ENCODE measurements at places on chromosomes 7 and 10. TPM values are rescaled to one million over a fixed set of nuclear protein-coding genes. Genes with fewer than 3 reads are reported as not detected.
A peak's percentile ranks its signal among the peaks of the same experiment; 100 is the strongest.

- no peak for DNase-seq
- no peak overlapping the region for H3K4me3 ChIP-seq
- H3K27me3 ChIP-seq, result no peaks in the 10 kb centered on the region
- H3K36me3 ChIP-seq, result no peaks in the 10 kb centered on the region
- H3K4me1 ChIP-seq, result peaks cover 4% of the 10 kb centered on the region
These were observed 60.9 kb upstream of the NKX6-2 start for GRCh38 chr10:132846631-132847415.

- H3K4me1 ChIP-seq, result no peaks in the 10 kb centered on the region
- H3K4me3 ChIP-seq, result no peak overlapping the region
- no peaks in the 10 kb centered on the region for H3K36me3 ChIP-seq
- no peak overlapping the region for H3K27ac ChIP-seq
- no peak for DNase-seq
- no peaks in the 10 kb centered on the region for H3K27me3 ChIP-seq
These were observed 132.4 kb downstream of the SEPTIN14 start for GRCh38 chr7:55730197-55730596.

DNA sequence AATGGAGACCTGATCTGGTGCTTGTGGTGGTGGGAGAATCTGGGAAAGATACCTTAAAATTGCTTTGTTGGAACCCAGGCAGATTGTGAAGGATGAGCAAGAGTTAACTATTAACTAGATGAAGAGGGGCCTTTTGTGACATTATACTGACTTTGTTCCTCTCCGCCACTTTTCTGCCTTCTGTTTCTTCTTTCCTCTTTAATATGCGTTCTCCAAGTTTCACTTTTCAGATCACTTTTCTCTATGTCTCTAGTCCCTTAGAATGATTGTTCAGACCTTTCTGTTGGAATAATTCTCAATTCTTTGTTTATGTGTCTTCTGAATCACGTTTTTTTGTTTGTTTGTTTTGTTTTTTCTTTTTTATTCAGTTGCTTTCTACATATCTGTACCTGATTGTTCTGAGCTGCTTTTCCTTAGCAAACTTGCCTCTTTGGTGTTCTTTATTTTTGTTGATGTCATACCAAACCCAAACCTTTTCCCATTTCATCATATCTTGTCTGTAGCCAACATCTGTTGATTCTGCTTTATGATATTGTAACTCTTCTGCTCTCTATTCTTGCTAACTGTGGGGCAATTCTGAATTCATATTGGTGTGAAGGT is 2.8 kb downstream of the BMPR1A start:
- no peak for DNase-seq
- H3K4me1 ChIP-seq, result peaks cover 21% of the 10 kb centered on the region
- peak overlapping the region; percentile 88 for H3K4me3 ChIP-seq
- H3K27me3 ChIP-seq, result no peaks in the 10 kb centered on the region
- peak overlapping the region; percentile 89 for H3K27ac ChIP-seq
- no peaks in the 10 kb centered on the region for H3K36me3 ChIP-seq

GRCh38 chr10:30396293-30396692 is 37.7 kb upstream of the MAP3K8 start:
- H3K4me3 ChIP-seq, result no peak overlapping the region
- H3K4me1 ChIP-seq, result no peaks in the 10 kb centered on the region
- no peak overlapping the region for H3K27ac ChIP-seq
- H3K27me3 ChIP-seq, result 0 out of 2 replicates have a peak, but pooled peaks cover 3% of the 10 kb centered on the region

PLAC9 gene
- not detected for total RNA-seq

TRPV6 gene
- total RNA-seq, result not detected

SYT15 gene
- total RNA-seq, result 0.28 TPM

- no peaks in the 10 kb centered on the region for H3K36me3 ChIP-seq
- H3K4me3 ChIP-seq, result no peak overlapping the region
- DNase-seq, result no peak
- peaks cover 3% of the 10 kb centered on the region for H3K4me1 ChIP-seq
- H3K27me3 ChIP-seq, result no peaks in the 10 kb centered on the region
- no peak overlapping the region for H3K27ac ChIP-seq
These were observed 287.5 kb upstream of the KLF14 start for GRCh38 chr7:131021460-131021859.

DNA sequence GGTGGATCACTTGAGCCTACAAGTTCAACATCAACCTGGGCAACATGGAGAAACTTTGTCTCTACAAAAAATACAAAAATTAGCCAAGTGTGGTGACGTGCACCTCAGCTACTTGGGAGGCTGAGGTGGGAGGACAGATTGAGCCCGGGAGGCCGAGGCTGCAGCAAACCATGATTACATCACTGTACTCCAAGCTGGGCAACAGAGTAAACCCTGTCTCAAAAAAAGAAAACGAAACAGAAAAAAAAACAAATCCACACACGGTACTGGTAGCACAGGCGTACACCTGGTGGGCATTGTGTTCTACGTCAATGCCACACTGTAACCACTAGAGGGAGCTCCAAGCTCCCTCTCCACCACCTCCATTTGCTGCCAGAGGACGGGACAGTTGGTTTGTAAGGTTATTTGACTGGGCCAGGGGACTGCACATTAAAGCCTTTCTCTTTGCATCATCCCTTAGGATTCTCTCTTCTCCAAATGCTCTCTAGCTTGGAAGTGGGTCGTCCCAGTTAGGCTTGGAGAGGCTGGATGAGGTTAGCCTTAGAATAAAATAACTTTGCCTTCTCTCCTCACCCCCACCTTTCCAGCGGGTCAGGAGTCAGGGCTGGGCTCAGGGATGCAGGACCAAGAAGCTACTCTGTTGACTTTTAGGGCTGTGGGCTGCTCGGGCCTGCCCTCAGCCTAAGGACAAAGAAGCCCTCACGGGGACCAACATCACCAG is 130.8 kb downstream of the SORBS1 start:
- peak overlapping the region; percentile 44 for H3K27ac ChIP-seq
- H3K4me1 ChIP-seq, result peaks cover 5% of the 10 kb centered on the region
- H3K4me3 ChIP-seq, result no peak overlapping the region
- no peaks in the 10 kb centered on the region for H3K27me3 ChIP-seq
- no peaks in the 10 kb centered on the region for H3K36me3 ChIP-seq
- DNase-seq, result peak; percentile 60

DNA sequence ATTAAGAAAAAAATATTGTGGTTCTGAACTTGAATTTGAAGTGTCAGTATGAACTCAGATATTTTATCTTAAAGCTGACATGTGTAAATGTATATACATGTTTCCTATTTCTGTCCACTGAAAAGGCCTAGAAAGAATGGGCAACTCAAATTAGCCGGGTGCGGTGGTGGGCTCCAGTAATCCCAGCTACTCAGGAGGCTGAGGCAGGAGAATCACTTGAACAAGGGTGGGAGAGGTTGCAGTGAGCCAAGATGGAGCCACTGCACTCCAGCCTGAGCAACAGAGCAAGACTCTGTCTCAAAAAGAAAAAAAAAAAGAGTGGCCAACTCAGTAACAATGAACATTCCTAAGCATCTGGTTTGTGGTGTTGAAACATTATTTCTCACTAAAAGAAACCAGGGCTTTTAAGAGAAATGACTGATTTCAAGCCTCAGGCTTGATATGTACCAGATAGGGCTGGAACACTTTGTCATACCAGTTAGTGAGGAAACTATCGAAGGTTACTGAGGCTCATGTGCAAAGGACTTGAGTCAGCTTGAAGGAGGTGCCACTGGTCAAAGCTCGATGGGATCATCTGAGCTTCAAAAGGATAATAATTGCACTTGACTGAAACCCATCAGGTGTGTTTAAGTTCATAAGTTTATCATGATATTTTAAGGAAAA is 40.5 kb downstream of the AOAH start:
- no peaks in the 10 kb centered on the region for H3K4me1 ChIP-seq
- no peak for DNase-seq
- no peak overlapping the region for H3K4me3 ChIP-seq

- no peak for DNase-seq
- no peaks in the 10 kb centered on the region for H3K27me3 ChIP-seq
- H3K4me3 ChIP-seq, result no peak overlapping the region
- no peak overlapping the region for H3K27ac ChIP-seq
- no peaks in the 10 kb centered on the region for H3K36me3 ChIP-seq
- no peaks in the 10 kb centered on the region for H3K4me1 ChIP-seq
These were observed 203.0 kb downstream of the FANK1 start for GRCh38 chr10:126099366-126099765.

GRCh38 chr7:142878315-142878714 is 7.2 kb downstream of the TRPV6 start:
- H3K27me3 ChIP-seq, result peaks cover 13% of the 10 kb centered on the region
- no peak for DNase-seq
- no peak overlapping the region for H3K27ac ChIP-seq
- no peaks in the 10 kb centered on the region for H3K4me1 ChIP-seq

- H3K4me1 ChIP-seq, result peaks cover 77% of the 10 kb centered on the region
- peak overlapping the region; percentile 85 for H3K27ac ChIP-seq
- DNase-seq, result no peak
- H3K36me3 ChIP-seq, result no peaks in the 10 kb centered on the region
These were observed 48.1 kb downstream of the SORBS1 start for GRCh38 chr10:95513008-95513589.

GRCh38 chr7:150435047-150435389 is 15.4 kb upstream of the GIMAP8 start:
- H3K4me1 ChIP-seq, result no peaks in the 10 kb centered on the region
- no peaks in the 10 kb centered on the region for H3K27me3 ChIP-seq
- no peaks in the 10 kb centered on the region for H3K36me3 ChIP-seq
- no peak overlapping the region for H3K4me3 ChIP-seq
- no peak for DNase-seq

- H3K27me3 ChIP-seq, result peaks cover 16% of the 10 kb centered on the region
- H3K4me1 ChIP-seq, result peaks cover 10% of the 10 kb centered on the region
- H3K4me3 ChIP-seq, result peak overlapping the region; percentile 46
- H3K27ac ChIP-seq, result no peak overlapping the region
- no peaks in the 10 kb centered on the region for H3K36me3 ChIP-seq
These were observed 167.0 kb upstream of the PPP1R3A start for GRCh38 chr7:114085592-114086501.

- H3K27ac ChIP-seq, result no peak overlapping the region
- no peak for DNase-seq
- H3K4me1 ChIP-seq, result no peaks in the 10 kb centered on the region
- no peak overlapping the region for H3K4me3 ChIP-seq
- H3K36me3 ChIP-seq, result no peaks in the 10 kb centered on the region
These were observed 228.1 kb downstream of the BMPER start for GRCh38 chr7:34133356-34133982.

TLX1 gene
- 0.13 TPM for total RNA-seq

- no peak overlapping the region for H3K27ac ChIP-seq
- no peaks in the 10 kb centered on the region for H3K4me1 ChIP-seq
- peaks cover 19% of the 10 kb centered on the region for H3K27me3 ChIP-seq
- DNase-seq, result no peak
- no peak overlapping the region for H3K4me3 ChIP-seq
These were observed 5.1 kb upstream of the PLPP4 start for GRCh38 chr10:120451968-120452367.

FAM25A gene
- not detected for total RNA-seq

ANXA8 gene
- total RNA-seq, result 0.72 TPM

DNA sequence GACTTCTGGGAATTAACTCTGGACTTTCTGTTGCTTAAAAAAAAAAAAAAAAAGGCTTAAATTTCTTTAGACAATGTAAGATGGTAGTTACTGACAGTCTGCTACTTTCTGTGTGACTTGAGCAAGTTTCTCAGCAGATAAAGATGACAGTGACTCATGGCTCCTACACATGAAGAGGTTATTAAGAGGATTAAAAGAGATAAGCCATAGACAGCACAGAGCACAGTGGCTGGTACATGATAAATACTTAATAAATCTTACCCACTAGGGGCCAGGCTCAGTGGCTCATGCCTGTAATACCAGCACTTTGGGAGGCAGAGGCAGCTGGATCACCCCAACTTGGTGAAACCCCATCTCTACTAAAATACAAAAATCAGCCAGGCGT is 174.8 kb downstream of the JAZF1 start:
- H3K4me1 ChIP-seq, result no peaks in the 10 kb centered on the region
- DNase-seq, result no peak
- no peaks in the 10 kb centered on the region for H3K27me3 ChIP-seq

GRCh38 chr7:104367926-104368325 is 39.5 kb downstream of the LHFPL3 start:
- H3K4me1 ChIP-seq, result no peaks in the 10 kb centered on the region
- DNase-seq, result no peak
- no peaks in the 10 kb centered on the region for H3K36me3 ChIP-seq
- H3K27ac ChIP-seq, result no peak overlapping the region
- H3K27me3 ChIP-seq, result no peaks in the 10 kb centered on the region
- H3K4me3 ChIP-seq, result no peak overlapping the region

HOXA4 gene
- total RNA-seq, result 0.39 TPM

All from Panc1 (cell line).